ENCODE measurements at places on chromosomes 5 and 9. TPM values are rescaled to one million over a fixed set of nuclear protein-coding genes. Genes with fewer than 3 reads are reported as not detected.

DNA sequence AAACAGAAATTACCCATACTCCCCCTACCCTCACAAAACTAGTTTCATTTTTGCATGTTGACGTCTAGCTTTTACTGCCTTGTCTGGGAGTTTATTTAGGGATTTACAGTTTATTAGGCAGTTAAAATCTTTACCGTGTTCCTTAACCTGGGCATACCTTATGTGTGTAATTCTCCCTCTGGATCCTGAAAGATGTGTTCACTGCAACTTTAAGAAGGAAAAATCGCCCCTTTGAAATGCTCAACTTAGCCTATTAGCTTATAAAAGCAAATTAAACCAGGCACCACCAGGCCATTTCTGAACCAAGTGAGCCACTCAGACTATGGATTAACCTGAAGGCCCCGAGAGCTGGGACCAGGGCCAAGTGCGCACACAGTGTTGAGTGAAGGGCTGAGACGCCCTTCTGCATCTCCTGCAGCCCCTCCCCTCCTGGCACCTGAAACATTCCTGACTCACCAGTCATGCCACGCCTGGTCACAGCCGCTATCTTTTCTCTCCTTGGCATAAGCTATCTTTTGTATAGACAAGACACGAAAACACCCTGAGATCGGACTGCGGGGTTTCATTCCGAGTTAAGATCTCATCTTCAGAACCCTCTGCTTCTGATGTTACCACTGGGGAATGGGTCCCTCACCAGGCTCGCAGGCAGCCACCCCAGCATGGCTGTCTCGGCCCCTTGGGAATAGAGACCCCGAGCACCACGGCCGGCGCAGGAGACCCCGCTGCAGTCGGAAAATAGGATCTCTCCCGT is 111.9 kb downstream of the ROR2 start:
- ATAC-seq: peak; percentile 66

- ATAC-seq: no peak
These were observed 19.8 kb downstream of the SLC22A4 start for GRCh38 chr5:132313961-132314432.

GRCh38 chr5:14996997-14997396 is 125.4 kb upstream of the ANKH start:
- ATAC-seq: no peak

DNA sequence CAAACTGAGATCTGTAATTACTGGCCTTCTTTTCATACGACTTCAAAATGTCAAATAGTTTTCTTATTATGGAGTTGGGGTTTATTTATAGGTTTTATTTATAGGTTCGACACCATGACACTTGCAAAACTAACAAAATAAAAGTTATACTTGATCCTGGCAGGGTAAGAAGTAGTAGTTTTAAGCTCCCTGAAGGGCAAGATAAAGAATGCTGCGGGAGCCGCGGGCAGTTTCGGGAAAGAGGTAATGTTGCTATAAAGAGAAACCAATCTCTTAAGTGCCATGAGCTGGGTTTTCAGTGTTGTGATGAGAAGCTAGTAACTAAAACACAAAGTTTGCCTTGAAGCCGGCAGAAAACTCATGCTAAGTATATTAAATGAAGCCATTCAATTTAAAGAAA is 24.8 kb downstream of the PTPN3 start:
- no peak for ATAC-seq

DNA sequence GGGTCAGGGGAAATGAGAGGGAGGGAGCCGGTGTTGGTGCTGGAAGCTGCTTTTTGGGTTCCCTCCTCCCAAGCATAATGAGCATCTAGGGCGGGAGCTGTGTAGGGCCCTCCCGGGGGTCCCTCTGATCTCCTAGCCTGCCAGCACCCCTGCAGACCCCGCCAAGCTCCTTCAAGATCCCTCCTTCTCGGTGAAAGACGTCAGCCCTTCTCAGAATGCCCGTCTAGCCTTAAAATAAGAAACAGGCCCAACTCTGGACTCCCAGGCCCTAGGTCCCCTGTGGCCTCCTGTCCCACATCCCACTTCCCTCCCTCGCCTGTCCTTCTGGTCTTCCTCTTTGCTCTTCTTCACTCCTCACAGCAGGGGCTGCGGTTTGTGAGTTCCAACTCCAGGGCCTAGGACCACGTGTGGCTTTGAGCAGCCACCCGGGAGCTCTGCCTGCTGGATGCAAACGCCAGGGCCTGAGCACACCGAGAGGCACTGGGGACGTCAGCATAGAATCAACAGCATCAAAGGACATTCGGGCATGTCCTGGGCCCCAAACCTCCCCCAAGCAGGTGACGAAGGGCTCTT is 8.8 kb upstream of the SCGB3A1 start:
- no peak for ATAC-seq

DNA sequence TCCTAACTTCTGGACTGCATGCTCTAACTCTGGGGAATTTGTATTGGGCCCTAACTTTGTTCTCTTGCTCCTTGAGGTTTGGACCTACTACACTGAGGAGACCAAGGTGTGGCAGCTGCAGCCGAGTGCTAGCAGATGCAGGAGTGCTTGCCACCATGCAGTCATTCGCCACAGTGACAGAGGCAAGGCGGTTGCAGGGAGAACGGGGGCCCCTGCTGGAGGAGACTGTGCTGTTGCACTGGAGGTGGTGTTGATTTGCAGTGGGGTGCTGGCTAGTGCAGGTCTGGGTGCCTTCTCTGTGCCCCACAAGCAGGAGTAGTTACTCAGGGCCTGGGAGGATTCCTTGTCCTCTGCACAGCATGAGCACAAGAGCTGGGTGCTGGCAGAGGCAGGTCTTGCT is 22.4 kb upstream of the DIRAS2 start:
- ATAC-seq: no peak

GRCh38 chr9:112403614-112404201 is 23.8 kb downstream of the HSDL2 start:
- ATAC-seq: no peak

DNA sequence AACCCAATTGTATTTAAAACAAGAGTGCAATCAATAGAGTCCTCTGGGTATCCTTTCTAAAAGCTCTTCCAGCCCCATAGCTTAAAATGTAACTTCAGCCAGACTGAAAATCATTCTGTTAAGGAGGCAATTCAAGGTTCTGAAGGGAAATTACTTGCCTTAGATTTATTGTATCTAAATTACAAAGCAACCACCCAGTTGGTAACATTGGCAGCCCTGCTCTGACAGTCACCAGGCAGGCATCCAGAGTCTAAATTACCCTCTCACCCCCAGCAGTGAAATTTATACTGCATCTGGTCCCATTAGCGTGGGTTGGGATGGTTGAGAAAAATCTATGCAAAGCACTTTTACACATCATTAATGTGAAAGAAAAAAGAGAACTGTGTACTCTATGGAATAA is 514.7 kb downstream of the MTRR start:
- no peak for ATAC-seq

- ATAC-seq: no peak
These were observed 59.6 kb downstream of the TSTD2 start for GRCh38 chr9:97573482-97574073.

- ATAC-seq: peak; percentile 57
These were observed 42.8 kb downstream of the NFIB start for GRCh38 chr9:14271093-14271673.

GRCh38 chr5:92907938-92908606 is 672.9 kb downstream of the NR2F1-AS1 start:
- ATAC-seq: no peak

- no peak for ATAC-seq
These were observed 252.0 kb downstream of the RASEF start for GRCh38 chr9:82810915-82811314.

DNA sequence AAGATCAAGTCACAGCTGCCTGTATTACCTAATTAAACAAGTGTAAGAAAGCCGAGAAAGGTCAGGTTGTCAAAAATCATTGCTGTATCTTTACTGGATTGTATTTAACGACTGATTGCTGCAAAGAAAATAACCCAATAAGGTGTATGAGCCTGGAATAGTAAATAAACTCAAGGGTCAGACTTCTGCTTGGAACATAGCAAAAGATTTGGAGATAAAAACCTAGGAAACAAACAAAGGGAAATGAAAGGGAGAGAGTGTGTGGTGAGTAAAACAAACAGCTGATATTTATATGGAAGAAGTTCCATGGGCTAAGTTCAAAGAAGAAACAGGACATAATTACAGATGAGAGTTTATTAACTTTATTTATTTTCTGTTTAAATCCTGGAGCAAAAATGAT is 354.0 kb downstream of the TLR4 start:
- ATAC-seq: no peak

The SPAG8 gene
- 1.0 TPM for total RNA-seq

The PALM2AKAP2 gene
- total RNA-seq: 8.2 TPM

The NFIB gene
- 67.3 TPM for total RNA-seq

The PCDHGA12 gene
- total RNA-seq: 15.4 TPM

The YIPF5 gene
- total RNA-seq: 40.0 TPM

The PCDHB11 gene
- total RNA-seq: 0.99 TPM

The TTC33 gene
- total RNA-seq: 23.2 TPM
